ENCODE measurements at places on chromosomes 1 and 21.

DNA sequence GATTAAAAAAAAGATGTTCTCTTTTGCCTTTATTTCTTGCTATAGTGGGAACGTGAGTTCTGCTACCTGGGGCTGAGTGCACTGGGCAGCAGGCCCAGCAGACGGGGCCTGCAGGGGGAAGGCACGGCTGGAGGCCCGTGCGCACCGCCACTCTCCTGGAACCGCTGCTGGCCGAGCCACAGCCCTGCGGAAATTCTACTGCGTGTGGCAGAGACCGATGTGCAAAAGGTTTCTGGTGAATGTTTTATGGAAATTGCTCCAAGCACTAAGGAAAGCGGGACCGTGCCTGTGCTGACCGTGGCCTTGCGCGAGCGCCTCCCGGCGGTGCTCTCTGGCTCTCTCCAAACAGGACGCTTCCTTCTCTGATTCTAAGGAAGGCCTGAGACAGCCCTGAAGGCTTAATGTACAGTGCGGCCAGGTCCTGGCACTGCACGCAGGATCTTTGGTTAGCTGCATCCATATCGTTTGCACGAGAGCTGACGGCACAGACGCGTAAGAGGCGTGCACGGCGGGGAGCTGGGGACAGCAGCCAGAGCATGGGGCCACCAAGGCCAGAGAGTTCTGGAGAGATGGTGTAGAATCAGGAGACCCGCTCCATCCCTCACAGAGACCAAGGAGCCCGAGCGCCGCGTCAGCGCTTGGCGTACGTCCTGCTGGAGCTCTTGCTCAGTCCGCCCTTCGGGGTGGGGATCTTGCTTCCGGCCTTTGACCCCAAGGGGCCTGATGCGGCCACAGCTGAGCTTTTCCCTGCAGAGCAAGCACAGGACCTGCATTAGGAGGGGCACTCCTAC, 18.7 kb upstream of the LRRC47 start:
- no peak for DNase-seq

GRCh38 chr21:16533692-16534407, 804.1 kb downstream of the USP25 start:
- DNase-seq, result no peak

DNA sequence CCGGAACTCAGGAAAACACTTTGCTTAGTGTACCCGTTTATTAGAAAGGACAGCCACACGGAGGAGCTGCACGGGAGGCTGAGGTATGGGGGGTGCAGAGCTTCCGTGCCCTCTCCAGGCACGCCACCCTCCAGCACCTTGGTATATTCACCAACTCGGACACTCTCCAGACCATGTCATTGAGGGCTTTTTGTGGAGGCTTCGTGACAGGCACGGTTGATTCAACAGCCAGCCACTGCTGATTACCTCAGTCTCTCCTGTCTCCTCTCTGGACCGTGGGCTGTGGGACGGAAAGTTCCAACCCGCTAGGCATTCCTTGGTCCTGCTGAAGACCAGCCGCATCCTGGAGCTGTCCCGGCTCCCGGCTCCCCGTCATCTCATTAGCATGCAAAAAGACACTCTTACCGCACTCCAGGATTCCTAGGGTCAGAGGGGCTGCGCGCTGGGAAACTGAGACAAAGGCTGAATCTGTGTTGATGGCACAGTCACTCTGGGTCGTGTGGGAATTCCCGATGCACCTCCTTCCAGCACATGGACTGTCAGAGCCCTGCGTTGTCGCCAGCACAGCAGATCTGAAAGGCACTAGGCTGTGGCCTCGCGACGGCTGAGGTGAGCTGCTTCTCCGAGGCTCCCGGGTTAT, 65.6 kb downstream of the PRKCZ start:
- DNase-seq, result no peak

GRCh38 chr21:39016740-39017315, 166.4 kb downstream of the PSMG1 start:
- DNase-seq, result no peak

DNA sequence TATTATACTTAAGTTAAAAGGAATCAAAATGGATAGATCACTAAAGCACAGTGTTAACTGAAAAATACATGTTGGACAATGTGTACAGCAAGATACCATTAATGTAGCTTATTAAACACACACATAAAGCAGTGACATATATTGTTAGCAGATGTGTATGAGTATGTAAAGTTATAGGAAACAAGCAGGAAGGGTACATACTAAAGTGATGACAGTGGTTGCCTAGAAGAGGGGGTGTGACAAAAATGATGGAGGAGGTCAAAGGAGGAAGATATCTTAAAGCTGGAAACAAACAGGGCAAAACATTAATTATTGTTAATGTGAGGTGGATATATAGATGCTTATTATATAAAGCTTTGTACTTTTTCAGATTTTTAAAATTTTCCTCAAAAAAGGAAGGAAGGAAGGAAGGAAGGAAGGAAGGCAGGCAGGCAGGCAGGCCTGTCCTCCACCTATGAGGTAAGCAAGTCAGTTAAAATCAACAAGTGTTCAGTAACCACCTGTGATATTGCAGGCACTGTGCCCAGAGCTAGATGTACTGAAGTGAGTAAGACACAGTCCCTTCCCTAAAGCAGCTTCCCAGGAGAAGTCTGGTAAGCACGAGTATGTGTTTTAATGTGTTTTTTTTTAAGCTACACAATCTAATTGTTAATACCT, 252.9 kb upstream of the NR5A2 start:
- DNase-seq, result no peak

- DNase-seq, result peak; percentile 6
Observed at GRCh38 chr21:38984568-38984967, 178.8 kb downstream of the ETS2 start.

DNA sequence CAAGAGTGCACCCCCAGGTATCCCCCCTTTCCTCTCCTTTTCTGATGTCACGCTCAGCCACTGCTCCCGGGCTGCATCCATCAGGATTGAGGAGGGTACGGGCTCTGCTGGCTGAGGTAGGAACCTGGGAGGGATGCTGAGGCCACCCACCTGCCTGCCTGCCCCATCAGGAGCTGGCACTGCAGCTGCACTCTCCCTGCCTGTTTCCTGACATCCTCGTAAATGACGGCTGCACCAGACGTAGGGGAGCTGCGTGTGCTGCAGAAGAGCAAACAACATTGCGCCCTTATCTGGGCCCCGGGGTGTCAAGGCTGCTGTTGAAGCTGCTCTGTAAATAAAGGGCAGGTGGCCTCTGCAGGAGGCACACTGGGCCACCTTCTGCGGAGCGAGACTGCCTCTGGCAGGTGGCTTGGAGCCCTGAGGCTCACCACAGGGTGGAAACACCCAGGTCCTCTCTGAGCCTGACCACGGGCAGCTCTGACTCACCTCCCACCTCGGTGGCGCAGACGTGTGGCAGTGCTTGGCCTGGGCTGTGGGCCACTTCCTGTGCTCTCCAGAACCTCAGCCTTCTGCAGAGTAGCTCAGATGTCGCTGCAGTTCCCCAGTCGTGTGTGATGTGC, 30.9 kb downstream of the SNAP47 start:
- no peak for DNase-seq
